Regular cardiac myocyte (primary cell): ENCODE measurements at places on chromosomes 3 and 15. TPM values are rescaled to one million over a fixed set of nuclear protein-coding genes. Genes with fewer than 3 reads are reported as not detected.

OCA2 gene
- total RNA-seq: not detected in 2 replicates

SPATA12 gene
- not detected in 2 replicates for total RNA-seq

LSMEM2 gene
- total RNA-seq: under 0.01 TPM in 1 of 2 replicates, not detected in the other

CMTM8 gene
- 0.38 and 0.56 TPM in 2 replicates for total RNA-seq

NR2E3 gene
- total RNA-seq: 0.38 TPM in 1 of 2 replicates, not detected in the other

CLDN18 gene
- total RNA-seq: not detected in 2 replicates

ALAS1 gene
- total RNA-seq: 27.1 and 32.8 TPM in 2 replicates

RETNLB gene
- total RNA-seq: not detected in 2 replicates

CFAP92 gene
- under 0.01 TPM in 1 of 2 replicates, not detected in the other for total RNA-seq

CTXN2 gene
- total RNA-seq: not detected in 2 replicates

LINGO1 gene
- 0.19 and 0.28 TPM in 2 replicates for total RNA-seq

HAUS2 gene
- total RNA-seq: 36.4 and 40.6 TPM in 2 replicates

CCR5 gene
- not detected in 2 replicates for total RNA-seq

FBXO40 gene
- total RNA-seq: not detected in 2 replicates

OR5K2 gene
- not detected in 2 replicates for total RNA-seq

A4GNT gene
- total RNA-seq: not detected in 2 replicates

CELF6 gene
- total RNA-seq: 0.28 TPM in 1 of 2 replicates, not detected in the other

GOLIM4 gene
- 89.4 and 130 TPM in 2 replicates for total RNA-seq
